ENCODE measurements at places on chromosomes 3 and 15.
A peak's percentile ranks its signal among the peaks of the same experiment; 100 is the strongest.

DNA sequence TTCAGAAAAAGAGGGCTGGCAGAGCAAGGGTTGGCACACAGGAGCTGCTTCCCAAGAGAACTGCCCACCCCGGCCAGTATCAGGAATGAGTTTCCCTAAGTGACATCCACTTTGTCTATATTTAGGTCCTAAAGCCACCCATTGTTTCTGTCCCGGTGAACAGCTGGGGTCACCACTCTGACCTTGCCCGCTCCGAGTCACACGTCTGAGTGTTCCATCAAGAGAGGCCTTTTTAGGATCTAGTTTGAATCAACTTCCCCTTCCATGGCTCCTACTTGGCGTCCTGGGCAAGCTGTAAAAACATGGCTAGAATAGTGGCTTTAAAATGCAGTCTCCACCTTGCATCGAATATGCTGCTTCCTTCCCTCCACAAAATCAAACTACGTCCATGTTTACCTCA, 109.6 kb upstream of the ARHGEF3 start:
- DNase-seq, result no peak

DNA sequence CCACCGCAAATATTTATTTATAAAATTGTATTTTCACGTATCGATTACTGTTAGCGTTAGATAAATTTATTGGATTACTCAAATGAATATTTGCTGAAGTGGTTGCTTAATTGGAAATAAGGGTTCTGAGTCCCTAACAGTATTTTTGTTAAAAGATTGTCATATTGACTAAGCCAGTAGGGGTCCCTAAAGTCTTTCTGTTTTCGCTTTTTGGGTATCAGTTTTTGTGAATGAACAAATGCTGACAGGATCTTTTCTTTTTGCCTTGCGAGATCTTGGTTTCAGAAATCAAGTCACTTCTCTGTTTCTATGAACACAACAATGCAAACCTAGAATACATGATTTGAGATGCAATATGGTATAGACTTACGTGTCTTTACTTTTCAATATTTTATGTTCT, 7.1 kb downstream of the RAD51 start:
- no peak for DNase-seq

DNA sequence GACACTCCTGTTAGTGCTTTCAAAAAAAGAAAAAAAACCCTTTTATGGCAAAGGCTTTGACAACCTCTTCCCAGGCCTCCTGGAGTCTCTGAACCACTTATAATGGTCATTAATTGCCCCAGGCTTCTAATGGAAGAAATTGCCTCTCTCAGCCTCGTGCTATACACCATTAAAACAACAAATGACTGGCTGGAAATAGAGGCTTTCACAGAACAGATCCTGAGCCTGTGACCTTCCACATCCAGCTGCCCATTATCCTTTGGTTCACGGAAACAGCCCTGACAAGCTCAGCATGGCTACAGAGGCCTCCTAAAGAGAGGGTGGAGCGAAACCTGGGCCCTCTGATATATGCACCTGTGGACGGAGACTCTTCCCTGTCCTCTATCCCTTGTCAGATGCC, 26.8 kb upstream of the MKRN3 start:
- no peak for DNase-seq

DNA sequence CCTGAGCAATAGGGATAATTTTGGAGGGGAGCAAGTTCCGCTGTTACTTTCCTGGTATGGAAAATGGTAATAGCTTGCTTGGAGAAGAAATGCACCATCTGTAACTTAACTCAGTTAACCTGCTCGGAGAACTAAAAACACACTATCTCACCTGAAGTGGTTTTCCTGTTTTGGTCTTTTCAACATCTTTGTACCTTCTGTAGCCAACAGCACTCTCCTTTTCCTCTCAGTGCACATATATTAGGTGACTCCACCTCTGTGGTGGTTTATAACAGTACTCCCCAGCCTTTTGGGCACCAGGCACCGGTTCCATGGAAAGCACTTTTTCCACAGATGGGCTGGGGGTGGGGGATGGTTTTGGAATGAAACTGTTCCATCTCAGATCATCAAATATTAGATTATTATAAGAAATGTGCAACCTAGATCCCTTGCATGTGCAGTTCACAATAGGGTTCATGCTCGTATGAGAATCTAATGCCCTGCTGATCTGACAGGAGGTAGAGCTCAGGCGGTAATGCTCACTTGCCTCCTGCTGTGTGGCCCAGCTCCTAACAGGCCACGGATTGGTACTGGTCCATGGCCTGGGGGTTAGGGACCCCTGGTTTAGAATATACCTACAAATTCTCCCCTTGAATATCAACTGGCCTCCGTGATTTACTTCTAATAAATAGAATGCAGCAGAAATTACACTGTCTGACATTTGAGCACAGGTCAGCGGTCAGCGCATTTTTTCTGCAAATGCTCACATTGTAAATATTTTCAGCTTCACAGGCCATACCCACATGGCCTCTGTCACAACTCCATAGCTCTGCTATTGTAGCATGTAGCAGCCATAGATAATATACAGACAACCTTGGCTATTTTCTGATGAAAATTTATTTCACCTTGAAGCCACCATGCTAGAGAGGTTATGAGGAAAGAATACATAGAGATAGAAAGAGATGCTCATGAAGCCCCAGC, 83.8 kb upstream of the SUCLG2 start:
- no peak for DNase-seq

DNA sequence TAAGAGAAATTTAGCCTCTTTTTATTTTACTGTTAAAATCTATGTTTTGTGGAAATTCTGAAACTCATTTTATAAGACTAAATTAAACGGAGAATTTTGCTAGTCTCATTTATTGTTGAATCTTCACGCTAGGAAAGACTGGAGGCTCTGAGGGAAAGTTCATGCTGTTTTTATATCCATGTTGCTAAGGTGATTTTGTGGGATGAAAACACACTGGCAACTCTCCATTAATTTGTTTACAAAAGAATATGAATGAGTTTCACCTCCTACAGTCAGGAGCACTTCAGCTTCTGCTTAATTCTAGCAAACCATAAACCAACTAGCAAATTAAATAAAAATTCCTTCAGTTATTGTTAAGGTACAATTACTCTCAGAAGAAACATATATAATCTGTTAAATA, 195.4 kb downstream of the RAP2B start:
- DNase-seq, result no peak

DNA sequence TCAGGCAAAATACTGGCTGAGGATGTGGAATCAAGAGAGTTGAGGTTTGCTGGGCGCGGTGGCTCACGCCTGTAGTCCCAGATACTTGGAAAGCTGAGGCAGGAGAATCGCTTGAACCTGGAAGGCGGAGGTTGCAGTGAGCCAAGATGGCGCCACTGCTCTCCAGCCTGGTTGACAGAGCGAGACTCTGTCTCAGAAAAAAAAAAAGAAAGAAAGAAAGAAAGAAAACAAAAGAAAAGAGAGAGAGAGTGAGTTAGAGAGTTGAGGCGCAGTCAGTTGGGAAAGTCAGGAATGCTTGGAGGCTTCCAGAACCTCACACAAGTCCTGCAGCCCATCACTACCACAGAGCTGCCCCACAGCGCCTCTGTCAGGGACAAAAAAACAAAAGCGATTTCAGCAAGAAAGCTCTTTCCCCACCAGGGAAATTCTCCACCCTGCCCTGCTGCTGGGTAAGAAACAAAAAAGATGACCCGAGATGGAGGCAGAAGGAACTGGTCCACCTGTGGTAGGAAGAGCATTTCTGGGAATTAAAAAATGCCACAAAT, 13.8 kb downstream of the HDC start:
- no peak for DNase-seq

DNA sequence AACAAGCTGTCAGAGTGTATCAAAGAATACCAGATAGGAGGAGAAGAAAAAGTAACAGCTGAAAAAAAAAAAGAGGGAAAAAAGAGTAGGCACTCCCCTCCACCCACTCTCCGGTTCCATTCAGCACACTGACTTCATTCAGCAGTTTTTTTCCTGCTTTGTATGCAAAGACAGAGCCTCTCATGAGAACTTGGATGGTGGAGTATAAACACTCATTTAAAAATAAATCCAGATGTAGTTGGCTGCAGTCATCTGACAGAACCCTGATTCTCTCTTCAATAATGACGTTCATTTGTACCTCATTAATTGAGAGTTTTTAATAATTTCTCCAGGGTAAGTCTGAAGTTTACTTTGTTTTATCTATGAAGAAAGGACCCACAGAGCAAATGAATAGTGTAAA, 81.0 kb downstream of the TMEM108 start:
- DNase-seq, result no peak

GRCh38 chr15:58839485-58839884, 68.4 kb downstream of the MINDY2 start:
- DNase-seq, result no peak

- DNase-seq, result peak; percentile 44
Observed at GRCh38 chr15:40928821-40929659, at the start of gene DLL4. DLL4 (plus strand) TSS chr15:40929340; CDS start chr15:40929669, 329 bp downstream.

DNA sequence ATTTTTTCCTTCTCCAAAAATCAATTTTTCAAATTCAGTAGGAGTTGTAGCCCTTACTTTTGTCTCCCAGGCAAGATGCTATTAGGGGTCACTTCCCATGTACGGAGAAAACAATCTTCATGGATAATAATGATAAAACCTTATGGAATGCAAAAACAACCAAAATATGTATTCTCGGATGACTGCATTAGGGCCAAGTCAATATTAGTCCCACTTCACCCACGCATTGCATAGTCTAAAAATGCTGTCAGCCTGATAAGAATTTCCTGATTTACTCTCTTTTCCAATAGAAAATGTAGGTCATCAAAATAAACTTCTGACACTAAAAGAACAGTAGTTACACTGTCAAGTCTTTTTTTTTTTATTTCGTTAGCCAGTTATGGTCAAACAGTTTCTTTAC, 2.7 kb downstream of the VGLL3 start:
- DNase-seq, result no peak

GRCh38 chr3:149494022-149494758, 19.7 kb downstream of the TM4SF4 start:
- peak; percentile 59 for DNase-seq

- DNase-seq, result no peak
Observed at GRCh38 chr15:43186003-43186353, 775 bp downstream of the CCNDBP1 start.

DNA sequence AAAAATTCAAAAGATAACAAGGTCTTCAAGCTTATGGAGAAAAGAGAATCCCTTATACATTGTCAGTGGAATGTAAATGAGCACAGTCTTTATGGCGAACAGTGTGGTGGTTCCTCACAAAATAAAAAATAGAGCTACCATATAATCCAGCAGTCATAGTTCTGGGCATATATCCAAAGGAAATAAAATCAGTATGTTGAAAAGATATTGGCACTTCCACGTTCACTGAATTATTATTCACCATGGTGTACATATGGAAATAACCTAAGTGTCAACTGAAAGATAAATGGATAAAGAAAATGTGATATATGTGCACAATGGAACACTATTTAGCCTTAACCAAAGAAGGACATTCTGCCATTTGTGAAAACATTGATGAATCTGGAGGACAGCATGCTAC, 1161.2 kb downstream of the ROBO2 start:
- no peak for DNase-seq

- DNase-seq, result no peak
Observed at GRCh38 chr3:119279101-119279554, 15.1 kb upstream of the ARHGAP31 start.

GRCh38 chr15:60682115-60682514, 203.2 kb upstream of the ICE2 start:
- no peak for DNase-seq

DNA sequence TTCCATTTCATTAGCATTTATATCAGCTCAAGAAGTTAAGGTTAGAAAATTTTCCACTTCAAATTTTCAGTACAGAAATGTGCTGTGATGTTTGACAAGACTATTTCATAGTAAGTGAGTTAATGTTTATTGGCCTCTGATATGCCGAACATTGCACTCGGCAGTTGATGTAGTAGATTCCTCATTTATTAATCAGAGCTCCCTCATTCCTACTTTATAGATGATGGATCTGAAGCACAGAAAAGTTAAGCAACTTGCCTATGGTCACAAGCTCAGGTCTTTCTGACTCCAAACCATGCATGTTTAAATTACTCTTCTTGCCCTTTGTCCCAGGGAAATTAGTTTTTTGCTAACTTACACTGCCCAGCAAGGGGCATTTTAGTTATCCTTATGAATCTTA, 92.0 kb downstream of the ATG7 start:
- DNase-seq, result no peak

DNA sequence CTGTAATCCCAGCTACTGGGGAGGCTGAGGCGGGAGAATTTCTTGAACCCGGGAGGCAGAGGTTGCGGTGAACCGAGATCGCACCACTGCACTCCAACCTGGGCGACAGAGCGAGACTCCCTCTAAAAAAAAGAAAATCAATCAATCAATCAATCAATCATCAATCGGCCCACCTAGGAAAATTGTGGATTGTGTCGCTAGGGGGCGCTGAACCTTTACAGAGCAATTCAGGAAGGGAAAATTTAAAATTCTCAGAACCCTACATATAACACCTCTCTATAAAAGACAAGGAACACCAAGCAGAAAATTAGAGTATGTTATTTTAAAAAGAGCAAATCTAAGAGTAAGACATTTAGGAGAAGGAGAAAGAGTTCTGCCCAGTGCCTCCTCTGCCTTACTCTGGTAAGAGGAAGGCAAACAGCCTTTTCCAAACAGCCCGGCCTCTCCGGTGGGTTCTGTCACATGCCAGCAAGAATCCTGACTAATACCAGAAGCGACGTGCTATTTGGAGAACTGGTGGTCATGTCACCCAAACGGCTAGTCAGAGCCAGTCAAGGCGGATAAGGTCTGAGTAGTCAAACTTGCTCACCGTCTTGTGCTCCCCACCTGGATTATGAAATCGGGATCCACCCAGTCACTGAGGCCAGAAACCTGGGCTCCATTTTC, 22.3 kb upstream of the SMCO1 start:
- DNase-seq, result peak; percentile 71

DNA sequence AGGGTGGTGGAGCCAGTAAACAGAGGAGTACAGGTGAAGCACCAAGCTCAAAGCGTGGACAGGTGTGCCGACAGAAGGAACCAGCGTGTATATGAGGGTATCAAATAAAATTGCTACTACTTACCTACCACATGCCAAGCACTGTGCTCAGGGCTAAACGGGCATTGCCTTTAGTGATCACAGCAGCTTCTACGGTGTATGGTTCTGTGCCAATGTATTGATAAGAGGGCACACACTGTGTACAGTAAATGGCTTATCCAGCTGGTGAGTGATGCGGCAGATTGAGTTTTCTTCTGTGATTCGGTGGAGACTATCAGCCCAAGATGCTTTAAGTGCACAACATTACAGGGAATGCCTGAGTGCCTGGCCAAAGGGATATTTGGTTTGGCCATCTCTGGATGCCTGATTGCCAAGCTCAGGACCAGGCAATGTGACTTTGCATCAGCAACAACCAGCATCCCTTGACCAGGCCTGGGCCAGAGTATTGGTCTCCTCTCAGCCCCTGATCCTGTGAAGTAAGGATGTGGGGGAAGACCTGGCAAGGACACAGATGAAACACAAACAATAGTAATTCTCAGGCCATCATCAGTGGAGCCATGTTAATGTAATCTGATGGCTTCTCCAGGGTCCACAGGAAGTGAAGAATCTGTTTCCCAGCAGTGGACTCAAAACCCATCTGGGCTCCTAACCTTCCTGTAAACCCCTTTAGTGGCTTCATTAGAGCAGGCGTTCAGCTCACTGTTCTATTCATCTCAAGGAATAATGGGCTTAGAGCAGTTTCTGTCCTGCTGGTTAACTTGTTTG, 14.1 kb downstream of the STARD5 start:
- DNase-seq, result no peak

- DNase-seq, result no peak
Observed at GRCh38 chr15:31468911-31469785, 142.5 kb downstream of the KLF13 start.

Measured in activated CD4-positive, alpha-beta T cell treated with anti-CD3 and anti-CD28 coated beads, Interleukin-2, amount 50 U/mL, for 48 hours (primary cell).